ENCODE measurements at places on chromosomes 3 and 15.

DNA sequence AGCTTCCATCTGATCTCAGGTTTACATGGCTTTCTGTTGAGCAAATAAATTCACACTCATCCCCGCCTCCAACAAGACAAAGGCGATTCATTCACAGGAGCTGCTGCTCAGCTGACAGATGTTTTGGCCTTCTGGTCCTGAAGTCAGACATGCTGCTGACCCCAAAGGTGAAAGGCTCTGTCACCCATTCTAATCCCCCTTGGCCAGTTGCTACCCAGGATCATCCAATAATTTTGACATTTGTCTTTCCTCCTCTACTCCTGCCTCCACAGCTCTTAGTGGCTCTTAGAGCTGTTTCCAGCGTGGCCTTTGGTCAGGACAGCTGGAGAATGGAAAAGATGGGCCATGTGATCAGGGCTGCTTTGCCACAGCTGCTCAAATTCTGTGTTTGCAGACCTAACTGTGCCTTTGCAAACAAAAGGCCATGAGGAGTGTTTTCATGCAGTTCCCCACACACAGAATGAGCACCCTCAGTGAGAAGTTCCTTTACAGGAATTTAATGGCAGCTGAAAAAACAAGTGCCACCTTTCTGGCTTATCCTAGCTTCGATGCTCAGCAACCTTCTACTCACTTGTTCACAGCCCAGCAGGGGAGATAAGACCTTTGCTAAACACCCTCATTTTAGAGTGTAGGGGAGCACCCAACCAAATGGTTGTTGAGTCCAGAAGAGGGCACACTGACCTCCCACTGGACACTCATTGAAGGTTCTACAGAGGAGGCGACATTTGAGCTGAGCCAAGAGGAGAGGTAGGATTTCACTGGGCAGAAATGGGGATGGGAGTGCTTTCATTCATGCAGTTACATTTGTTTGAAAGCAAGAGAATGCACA lies 39.0 kb downstream of the CYP19A1 start:
- DNase-seq, result no peak

DNA sequence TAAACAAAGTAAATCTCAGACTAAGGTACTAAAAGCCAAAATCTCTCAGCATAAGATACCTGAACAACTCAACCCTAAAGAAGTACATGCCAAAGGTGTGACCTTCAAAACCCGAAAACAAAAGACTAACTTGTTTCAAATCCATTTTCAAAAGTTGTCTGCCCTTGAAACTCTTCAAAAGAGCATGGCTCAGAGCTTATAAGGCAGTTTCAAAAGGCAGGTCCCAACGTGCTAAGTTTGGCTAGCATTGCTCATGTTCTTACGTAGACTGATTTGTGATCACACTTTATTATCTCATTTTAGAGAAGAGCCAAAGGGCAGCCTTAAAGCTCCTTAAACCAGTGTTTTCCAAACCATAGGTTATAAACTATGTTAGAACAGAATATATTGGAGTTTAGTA lies 112.2 kb downstream of the FEZF2 start:
- DNase-seq, result no peak

DNA sequence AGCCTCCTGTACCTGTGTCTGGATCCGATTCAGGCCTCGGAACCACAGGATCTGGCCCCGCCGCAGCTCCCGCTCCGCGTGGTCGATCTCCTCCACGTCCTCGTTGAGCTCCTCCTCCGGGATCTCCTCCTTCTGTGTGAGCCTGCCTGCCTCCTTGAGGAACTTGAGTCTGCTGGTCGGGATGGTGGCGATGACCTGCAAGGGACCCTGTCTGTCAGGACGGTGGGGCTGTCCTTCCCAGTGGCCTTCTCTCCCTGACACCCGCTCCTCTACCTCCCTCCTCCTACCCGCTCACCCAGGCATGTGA lies 17.2 kb upstream of the SEC13 start:
- no peak for DNase-seq

GRCh38 chr3:14891135-14892132 lies 55.9 kb upstream of the NR2C2 start:
- peak; percentile 25 for DNase-seq

DNA sequence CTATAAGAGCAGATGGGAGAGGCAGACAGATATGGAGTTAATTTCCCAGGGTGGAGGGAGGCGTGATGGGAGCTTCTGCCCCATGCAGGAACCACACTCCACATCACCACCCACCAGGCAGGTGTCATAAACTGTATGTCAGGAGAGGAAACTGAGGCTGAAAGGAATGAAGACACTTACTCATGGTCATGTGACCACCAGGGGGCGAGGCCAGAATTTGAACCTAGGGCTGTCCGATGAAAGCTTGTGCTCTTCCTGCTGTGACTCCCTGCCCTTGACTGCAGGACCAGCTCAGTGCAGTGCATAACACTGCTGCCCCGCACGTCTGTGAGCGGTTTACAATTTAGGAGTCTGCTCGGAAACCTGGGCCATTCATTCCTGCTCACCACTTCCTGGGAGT lies 28.8 kb downstream of the NUP210 start:
- DNase-seq, result no peak

DNA sequence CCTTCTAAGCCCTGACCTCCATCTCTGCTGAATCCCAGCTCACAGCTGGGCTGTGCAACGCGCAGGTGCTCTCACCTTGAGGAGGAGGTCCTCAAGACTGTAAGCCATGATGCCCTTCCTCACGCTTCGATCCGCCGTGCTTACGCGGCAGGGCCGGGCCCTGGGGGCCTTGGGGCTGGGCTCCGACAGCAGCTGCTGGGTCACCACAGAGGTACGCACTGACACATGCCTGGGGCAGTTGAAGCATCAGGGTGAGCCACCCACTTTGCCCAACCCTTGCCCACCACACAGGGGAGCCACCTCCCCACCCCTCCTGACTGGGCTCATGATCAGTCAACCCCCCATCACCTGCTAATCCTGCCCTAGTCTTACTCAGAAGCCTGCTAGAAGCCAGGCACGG lies 3.1 kb downstream of the CIDEC start:
- DNase-seq, result no peak

DNA sequence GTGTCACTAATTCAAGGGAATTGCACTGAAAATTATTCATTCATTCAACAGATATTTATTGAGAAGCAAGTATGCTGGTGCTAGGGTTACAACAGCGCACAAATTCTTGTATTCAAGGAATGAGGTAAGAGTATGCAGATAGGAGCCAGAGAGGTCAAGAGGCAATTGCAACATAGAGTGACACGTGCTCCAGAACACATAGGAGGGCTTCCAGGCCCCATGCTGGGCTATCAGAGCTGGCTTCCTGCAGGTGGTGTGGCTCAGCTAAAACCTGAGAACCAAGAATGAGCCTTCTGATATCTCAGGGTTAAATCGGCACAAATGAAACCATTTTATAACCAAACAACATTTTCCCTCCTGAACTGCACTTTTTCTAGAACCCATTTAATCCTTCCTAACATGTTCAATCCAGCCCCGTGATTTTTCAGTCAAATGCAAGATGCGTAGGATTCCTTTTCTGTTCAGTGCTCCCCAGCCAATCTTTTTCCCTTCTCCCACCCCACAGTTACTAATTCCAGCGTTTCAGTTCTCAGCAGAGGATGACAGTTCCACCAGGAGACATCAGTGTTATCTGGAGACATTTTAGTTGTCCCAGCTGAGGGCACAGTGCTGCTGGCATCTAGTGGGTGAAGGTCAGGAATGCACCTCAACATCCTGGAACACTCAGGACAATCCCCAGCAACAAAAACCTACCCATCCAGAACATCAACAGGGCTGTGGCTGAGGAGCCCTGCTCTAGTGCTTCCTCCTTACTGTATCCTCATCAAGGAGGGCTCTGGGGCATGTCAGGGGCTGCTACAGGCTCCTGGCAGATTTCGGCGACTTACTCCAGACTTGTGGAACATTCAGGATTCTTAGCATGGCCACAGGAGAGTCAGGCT lies 13.1 kb downstream of the CCR5AS start:
- no peak for DNase-seq

GRCh38 chr3:187843654-187844053 lies 98.4 kb upstream of the BCL6 start:
- no peak for DNase-seq

GRCh38 chr15:36595611-36596010 lies 16.2 kb downstream of the CDIN1 start:
- DNase-seq, result no peak

DNA sequence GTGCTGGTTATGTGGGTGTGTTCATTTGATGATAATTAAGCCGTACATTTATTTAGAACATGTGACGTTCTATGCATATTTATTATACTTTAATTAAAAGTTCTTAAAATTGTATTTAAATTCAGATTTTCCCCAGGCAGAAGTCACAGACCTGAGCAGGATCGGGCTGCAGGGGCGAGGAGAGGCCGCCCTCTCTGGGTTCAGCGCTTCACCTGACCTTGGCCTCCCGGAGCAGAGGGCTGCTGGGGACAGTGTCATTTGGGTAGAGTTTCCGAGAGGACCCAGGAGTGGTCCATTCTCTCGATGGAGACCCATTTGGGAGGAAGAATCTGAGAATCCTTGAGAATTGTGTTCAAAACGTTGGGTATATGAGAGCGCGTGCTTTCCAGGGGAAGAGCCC lies 12.0 kb upstream of the TOPBP1 start:
- DNase-seq, result no peak

DNA sequence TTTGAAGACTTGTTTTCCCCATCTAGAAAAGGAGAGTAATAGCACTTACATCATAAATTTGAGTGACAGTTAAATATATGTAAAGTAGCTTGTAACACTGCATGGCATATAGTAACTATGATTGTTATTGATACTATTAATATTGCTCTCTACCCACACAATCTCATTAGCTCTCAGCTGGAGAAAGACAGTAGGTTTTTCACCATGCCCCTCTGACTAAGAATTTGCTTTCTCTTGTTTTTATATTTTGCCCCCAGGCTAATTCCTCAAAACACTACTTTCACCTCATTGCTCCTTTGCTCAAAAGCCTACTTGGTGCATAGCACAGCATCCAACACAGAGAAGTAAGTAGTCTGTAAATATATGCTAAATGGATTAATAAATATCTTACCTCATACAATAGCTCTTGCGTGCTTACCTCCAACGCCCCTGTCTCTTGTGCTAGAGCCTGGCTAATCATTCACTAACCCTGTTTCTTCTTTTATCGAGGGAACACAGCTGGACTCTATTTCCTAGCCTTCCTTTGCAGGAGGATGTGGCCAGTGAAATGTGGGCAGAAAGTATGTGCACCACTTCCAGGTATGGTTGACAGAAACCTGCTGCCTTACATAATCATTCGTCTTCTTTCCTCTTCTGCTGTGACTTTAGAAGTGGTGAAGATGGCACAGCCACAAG lies 190.0 kb downstream of the PLCH1 start:
- no peak for DNase-seq

DNA sequence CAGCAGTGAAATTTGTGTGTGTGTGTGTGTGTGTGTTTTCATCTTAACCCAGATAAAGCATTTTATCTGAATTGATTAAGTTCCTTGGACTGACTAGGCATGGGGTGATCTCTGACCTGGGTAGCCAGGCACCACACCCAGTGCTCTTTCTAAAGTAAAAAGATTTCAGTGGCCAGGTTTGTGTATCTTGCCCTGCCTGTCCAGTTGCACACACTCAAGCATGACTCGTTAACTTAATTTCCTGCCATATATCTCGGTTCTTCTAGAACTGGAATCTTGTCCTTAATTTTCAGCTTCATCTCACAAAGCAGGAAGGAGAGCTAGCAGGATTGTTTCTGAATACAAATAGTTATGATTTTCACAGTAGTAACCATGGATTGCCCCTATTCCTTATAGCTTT lies 17.0 kb downstream of the TM4SF18 start:
- DNase-seq, result no peak

DNA sequence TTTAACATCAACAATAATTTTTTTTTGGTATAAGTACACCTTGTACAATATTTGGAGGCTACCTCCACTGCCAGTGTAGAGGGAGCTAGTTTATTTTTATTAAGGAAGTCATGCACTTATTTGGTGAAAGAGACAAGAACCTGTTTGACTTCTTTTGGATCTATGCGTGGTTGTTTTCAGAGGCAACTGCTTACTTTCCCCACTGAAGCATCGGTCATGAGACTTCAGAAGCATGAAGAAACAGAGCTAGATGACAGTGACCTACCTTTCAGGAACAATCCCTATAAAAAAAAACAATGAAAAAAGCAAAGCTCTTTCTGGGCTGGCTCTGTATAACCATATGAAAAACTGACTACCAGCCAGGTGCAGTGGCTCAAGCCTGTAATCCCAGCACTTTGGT lies 20.0 kb upstream of the ZNF148 start:
- DNase-seq, result no peak

DNA sequence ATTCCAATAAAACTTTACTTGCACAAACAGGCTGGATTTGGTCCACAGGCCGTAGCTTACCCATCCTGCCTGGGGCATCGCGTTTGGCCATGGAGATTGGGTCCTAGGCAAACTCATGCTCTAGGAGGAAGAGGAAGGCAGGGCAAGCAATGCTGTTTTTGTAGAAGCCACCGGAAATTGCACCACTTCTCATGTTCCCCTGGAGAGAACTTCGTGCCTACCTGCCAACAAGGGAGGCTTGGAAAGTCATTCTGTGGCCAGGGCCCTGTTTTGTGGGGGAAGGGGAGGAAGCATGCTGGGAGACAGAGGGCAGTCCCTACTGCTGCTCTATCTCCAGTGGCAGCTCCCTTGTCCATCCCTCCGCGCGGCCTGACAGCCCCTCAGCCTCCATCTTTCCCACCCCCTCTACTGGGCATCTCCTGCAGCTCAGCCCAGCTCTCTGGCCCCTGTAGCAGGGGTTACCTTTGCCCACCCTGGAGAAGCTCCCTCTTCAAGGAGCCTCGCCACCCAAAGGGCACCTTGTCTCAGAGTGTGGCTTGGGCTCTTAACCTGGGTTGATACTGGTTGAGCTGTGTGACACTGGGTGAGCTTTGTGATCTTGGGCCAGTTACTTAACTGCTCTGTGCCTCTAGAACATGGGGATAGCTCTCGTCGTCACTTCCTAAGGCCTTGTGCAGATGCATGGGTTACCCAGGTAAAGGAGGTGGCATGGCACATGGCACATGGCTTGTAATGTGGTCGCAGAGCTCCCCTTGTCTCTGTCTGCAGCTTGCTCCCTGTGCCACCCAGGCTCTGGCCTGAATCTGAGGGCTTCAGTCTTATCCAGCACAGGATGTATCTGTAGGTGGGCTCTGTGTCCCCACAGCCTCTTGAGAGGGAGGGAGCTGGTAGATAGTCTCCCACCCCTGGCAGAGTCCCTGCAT lies 6.1 kb downstream of the ABTB1 start:
- DNase-seq, result no peak

Measured in lung microvascular endothelial cell (primary cell).